ENCODE measurements at places on chromosomes 1 and 21.

GRCh38 chr1:225642177-225642576 is 10.7 kb downstream of the ENAH start:
- no peak for DNase-seq

GRCh38 chr1:24992761-24993211 is 62.7 kb upstream of the RUNX3 start:
- DNase-seq: peak; percentile 13

DNA sequence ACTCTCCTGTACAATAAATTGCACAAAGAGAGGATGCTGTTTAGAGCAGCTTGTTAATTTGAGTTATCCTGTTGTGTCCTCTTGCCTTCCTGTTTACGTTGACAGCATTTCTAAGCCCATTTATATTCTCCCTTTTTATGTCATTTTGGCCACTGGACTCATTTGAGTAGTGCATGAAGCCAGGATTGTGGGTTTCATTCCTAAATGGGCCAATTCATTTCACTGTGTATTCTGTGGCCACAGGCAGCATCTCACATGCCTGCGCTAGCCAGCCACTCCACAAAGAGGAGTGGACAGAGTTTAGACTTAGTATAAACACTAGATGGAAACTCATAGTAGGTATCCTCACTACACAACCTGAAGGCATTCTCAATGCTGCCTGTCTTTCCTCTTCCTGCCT is 73.4 kb downstream of the DTL start:
- no peak for DNase-seq

DNA sequence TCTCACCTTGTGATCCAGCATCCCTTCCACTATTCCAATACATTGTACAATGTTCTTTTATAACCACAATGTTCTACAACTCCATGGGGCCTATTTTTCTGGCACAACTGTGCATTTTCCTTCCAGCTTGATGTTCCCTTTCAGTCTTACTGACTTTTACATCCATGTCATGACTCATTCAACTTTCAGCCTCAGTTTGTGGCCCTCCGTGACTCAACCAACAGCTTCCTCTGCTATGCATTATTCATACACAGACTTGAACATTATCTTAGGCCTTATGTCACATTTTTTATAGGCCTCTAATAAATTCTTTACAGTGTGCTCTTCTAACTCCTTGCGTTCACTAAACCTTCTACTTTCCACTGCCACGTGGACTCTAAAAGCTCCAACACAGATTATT is 119.4 kb upstream of the PRMT6 start:
- DNase-seq: no peak

- no peak for DNase-seq
These were observed 35.4 kb downstream of the RSPH1 start for GRCh38 chr21:42460391-42461184.

DNA sequence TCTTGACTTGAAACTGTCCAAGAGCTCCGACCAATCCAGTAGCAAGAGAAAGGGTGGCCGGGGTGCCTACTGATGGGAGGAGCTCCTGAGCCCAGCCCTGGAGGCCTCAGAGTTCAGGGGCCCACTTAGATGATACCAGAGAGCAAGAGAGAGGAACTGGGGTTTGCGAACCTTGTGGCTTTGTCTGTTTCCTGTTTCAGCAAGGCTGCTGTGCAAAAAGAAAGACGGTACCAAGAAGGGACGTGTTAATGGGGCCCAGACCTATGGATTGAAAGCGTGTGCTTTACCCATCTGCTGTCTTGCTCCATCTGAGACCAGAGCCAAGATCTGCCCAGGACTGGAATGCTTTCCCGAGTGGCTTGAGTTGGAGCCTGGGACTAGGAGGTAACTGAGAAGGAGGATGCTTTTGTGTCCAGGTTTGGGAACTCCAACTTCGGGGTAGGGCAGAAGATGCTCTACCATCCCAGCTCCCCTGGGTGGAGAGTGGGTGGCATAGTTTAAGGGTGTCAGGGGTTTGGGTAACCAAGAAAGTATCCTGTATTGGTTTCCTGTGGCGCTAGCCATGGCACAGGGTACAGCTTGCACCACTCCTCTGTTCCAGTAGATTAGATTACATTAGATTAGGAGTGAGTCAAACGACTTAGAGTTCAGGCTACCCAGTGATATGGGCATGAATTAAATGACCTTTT is at the start of gene TRAF3IP3:
Gene TRAF3IP3 (plus strand): TSS at position 128 of the 689 bp plus-strand sequence. CDS start 3,987 bp downstream, outside the sequence.
- DNase-seq: no peak

Data from posterior cingulate gyrus (tissue), 11 donors.